ENCODE measurements at places on chromosomes 6 and 20.

DNA sequence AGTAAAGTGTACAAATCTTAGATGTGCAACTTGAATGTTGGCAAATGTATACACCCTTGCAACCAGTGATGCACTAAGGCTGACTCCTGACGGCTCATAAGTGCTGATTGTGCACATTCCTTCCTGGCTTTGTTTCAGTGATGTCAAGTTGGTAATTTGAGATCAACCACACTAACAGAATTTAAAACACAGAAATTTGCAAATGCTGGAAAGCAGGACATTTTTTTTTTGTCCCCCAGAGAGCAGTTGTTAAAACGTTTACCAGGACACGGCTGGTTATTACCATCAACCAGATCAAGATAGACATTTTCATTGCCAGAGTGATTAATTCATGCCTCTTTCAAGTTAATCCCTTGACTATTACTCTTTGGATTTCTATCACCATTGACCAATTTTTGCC is 735.6 kb downstream of the RFPL4B start:
- DNase-seq: no peak

- DNase-seq: no peak
These were observed 18.8 kb upstream of the NHSL1 start for GRCh38 chr6:138518054-138518453.

GRCh38 chr6:32226434-32226833 is 2.6 kb upstream of the NOTCH4 start:
- DNase-seq: no peak

DNA sequence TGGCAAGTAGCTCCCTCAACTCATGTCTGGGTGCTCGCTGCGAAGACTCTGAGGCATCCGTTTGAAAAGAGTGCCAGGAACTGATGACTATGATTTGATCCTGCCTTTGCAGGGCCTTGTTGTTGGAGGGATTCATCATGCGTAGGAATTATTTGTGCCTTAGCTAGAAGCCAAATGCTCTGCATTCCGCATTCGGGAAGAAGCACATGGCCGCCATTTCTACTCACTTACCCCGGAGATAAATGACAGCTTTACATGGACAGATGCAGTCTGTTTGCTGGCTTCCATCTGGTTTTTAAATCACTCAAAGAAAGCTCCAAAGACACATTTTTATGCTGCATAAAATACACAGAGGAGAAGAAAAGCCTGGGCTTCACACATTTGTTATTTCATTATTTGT is 363.3 kb upstream of the CDH4 start:
- DNase-seq: no peak

- DNase-seq: no peak
These were observed 10.6 kb upstream of the DLK2 start for GRCh38 chr6:43465948-43466347.
